Stomach (tissue), 19 donors: ENCODE measurements at places on chromosomes 12 and 14. TPM values are rescaled to one million over a fixed set of nuclear protein-coding genes. Genes with fewer than 3 reads are reported as not detected.

DNA sequence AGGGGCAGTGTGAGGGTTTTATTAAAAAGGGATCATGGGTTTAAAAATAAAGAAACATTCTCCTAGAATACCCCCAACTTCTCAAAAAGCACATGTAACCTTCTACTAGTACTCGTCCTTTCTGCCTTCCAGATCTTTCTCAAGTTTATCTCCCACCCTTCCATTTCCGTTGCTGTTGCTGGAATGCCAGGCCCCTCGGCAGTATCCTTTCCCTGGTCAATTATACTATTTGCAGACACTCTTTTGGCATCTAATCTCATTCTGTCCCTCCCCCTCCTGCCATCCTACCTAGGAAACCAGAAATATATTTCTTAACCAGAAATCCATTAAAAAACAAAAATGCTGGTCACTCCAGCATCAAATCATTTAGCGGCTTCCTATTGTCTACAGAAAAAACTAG, 198.2 kb upstream of the ATP2B1 start:
- H3K27me3 ChIP-seq, result no peaks in the 10 kb centered on the region
- no peak overlapping the region for H3K4me3 ChIP-seq

DNA sequence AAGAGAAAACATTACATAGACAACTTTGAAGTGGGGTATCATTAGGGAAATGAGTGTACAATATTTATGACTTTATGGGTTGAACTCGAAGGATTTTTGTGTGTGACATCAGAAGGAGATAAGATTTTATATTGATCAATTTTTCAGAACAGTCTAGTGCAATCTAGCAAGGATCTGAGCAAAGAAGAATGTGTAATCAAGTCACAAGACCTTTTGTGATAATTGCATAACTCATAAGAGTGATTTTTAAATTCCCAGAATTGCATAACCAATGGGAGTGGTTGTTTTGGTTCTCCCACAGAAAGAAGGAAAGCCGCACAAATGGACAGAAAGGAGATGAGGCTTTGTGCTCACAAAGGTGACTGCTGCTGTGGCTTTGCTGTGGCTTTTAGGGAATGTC, 441.8 kb upstream of the FLRT2 start:
- H3K4me3 ChIP-seq, result no peak overlapping the region
- no peaks in the 10 kb centered on the region for H3K27me3 ChIP-seq
- no peak for DNase-seq

DNA sequence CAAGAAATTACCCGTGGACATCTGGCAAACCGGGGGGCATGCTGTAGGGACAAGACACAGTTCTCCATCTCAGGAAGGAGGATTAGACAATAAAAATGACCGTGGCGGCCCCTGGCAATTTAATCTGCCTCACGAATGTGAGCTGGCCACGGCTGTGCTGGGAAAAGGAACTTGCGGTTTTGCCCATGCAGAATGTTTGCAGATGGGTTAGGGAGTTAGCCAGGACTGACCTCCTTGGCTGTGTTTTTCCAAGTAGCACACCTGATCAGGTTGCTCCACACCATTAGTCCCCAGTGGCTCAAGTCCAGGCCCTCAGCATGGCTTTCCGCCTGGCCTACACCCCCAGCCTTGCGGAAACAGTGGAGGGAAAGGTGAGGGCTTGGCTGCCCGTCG, 20.8 kb downstream of the TPCN1 start:
- H3K4me1 ChIP-seq, result peaks cover 68% of the 10 kb centered on the region
- peak; percentile 87 for DNase-seq
- no peak overlapping the region for H3K4me3 ChIP-seq
- H3K27me3 ChIP-seq, result no peaks in the 10 kb centered on the region

TMPRSS12 gene
- not detected for total RNA-seq

MFAP5 gene
- 282 TPM for total RNA-seq

DNA sequence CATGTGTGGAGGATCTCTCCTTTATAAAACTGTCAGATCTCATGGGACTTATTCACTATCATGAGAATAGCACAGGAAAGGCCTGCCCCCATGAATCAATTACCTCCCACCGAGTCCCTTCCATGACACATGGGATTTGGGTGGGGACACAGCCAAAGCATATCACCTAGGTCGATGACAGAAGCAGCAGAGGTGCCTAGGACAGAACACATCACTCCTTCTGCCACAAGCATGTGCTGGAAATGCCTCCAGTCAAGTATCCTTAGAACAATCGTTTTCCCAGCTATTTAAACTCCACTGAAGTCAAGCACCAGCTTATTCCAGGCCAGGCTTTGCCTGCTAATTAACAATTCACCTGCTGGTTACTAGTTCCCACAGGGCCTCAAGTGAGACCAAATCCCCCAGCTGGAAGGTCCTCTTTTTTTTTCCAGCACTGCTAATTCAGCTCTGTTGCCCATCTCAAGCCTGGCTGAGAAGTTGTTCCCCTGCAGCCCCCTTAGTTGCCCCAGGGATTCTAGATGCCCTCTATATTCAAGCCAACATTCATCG, 212.3 kb upstream of the NUDT4 start:
- peaks cover 19% of the 10 kb centered on the region for H3K4me1 ChIP-seq
- no peak overlapping the region for H3K4me3 ChIP-seq
- H3K27ac ChIP-seq, result no peak overlapping the region
- no peaks in the 10 kb centered on the region for H3K36me3 ChIP-seq
- no peaks in the 10 kb centered on the region for H3K27me3 ChIP-seq
- DNase-seq, result no peak

DTX1 gene
- 6.2 TPM for total RNA-seq

- H3K27me3 ChIP-seq, result no peaks in the 10 kb centered on the region
- H3K27ac ChIP-seq, result no peak overlapping the region
- no peak overlapping the region for H3K4me3 ChIP-seq
Observed at GRCh38 chr14:79436335-79436734, 775.0 kb downstream of the DIO2 start.

FOXA1 gene
- total RNA-seq, result 70.5 TPM

DNA sequence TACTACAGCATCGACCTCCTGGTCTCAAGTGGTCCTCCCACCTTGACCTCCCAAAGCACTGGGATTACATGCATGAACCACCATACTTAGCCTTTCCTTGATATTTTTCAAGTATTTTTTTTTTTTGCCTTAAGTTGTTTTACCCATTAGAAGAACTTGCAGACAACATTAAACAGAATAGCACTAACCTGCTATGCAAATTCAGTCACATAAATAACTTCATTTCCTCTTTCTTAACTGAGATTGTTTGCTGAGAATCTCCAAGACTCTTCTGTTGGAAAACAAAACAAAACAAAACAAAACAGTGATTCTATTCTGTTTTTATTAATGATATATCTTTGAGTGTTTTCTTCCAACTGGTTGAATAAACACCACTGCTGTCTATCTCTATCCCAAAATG, 115.9 kb upstream of the IFNG-AS1 start:
- H3K4me1 ChIP-seq, result no peaks in the 10 kb centered on the region
- H3K27ac ChIP-seq, result no peak overlapping the region
- H3K36me3 ChIP-seq, result no peaks in the 10 kb centered on the region
- no peak overlapping the region for H3K4me3 ChIP-seq
- no peaks in the 10 kb centered on the region for H3K27me3 ChIP-seq

- H3K36me3 ChIP-seq, result no peaks in the 10 kb centered on the region
- no peak overlapping the region for H3K27ac ChIP-seq
Observed at GRCh38 chr12:95554532-95555071, 3.3 kb upstream of the USP44 start.

TMBIM4 gene
- total RNA-seq, result 92.9 TPM

CYP27B1 gene
- total RNA-seq, result not detected

DNA sequence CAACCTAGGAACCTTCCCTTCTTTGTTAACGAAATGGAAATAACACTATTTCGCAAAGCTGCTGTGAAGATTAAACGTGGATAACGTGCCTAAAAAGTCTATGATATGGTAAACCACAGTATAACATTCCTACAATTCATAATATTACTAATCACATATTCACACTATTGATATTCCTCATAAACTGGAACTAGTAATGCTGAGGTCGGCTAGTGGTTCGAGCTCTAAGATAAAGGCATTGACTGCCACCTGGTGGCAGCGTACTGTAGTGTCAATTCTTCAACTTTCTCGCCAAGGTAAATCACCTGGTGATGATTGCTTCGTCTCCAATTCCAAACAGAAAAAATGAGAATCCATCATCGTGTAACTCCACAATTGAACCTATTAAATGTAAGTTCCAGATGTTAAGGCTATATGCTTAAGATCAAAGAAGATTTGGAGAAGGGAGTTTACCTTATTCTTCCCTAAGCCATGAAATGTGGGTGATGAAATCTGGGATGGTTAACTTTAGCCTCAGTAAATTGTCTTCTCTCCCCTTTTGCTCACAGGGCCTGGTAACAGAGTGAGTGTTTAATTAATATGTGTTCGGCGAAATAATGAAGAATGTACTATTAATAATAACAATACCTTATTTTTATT, 197.5 kb upstream of the TMEM132C start:
- no peaks in the 10 kb centered on the region for H3K27me3 ChIP-seq
- DNase-seq, result no peak
- H3K4me1 ChIP-seq, result no peaks in the 10 kb centered on the region
- no peak overlapping the region for H3K27ac ChIP-seq
- no peak overlapping the region for H3K4me3 ChIP-seq

DNA sequence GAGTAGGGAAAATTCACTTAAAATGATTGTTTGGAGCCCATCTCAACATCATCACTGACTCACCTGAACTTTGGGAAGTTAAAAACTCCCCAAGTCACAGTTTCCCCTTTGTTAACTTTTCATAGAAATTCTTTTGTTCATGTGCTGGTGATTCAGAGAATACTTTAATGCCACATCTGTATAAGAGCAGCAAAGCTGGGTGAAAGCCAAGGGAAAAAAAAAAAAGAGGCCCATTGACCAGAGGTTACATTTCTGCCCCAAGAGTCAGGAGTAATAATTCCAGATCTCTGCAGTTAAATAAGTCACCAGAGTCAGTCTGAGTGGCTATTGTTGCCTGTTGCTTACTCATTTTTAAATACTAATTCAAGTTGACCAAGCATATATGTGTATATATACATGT, 136.4 kb upstream of the LGR5 start:
- H3K27me3 ChIP-seq, result no peaks in the 10 kb centered on the region
- H3K4me1 ChIP-seq, result no peaks in the 10 kb centered on the region
- no peak for DNase-seq
- H3K36me3 ChIP-seq, result no peaks in the 10 kb centered on the region
- H3K27ac ChIP-seq, result no peak overlapping the region
- H3K4me3 ChIP-seq, result no peak overlapping the region

DNA sequence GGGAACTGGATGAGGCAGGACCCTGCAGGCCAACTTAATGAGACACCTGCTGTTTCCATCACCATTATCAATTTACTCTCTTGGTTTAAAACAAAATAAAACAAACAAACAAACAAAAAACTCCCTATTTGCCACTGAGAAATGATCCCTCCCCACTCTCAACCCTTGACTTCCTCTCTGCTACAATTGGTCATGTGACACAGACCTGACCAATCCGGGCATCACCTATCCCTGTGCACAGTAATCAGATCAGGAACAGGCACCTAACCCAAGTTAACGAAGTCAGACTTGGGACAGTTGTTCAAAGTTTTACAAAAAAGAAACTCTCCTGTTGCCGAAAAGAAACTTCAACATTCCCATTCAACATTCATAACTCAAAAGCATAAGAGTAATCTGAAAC, 58.4 kb downstream of the NELL2 start:
- H3K4me3 ChIP-seq, result no peak overlapping the region
- peaks cover 10% of the 10 kb centered on the region for H3K4me1 ChIP-seq
- H3K27me3 ChIP-seq, result no peaks in the 10 kb centered on the region
- no peak overlapping the region for H3K27ac ChIP-seq
- no peak for DNase-seq

GRCh38 chr14:104588066-104588857, 8.7 kb downstream of the C14orf180 start:
- peaks cover 3% of the 10 kb centered on the region for H3K27me3 ChIP-seq
- no peak for DNase-seq
- no peaks in the 10 kb centered on the region for H3K36me3 ChIP-seq

DNA sequence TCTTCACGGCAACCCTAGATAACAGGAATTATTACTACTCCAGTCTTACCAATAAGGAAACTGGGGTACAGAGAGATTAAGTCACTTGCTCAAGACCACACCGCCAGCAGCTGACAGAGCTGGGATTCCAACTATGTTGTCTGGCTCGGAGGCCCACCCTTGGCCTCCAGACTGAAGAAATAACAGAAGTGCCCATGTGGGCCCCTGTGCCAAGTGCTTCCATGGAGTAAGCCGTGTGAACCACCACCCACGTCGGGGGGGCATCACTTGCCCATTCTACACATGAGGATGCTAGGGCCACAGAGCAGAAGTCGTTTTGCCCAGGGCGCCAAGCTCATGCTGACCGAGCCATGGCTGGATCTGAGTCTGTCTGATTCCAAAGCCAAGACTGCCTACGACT, 926 bp upstream of the CMKLR1 start:
- no peak for DNase-seq
- H3K36me3 ChIP-seq, result no peaks in the 10 kb centered on the region
- no peaks in the 10 kb centered on the region for H3K4me1 ChIP-seq
- peaks cover 29% of the 10 kb centered on the region for H3K27me3 ChIP-seq
- H3K27ac ChIP-seq, result no peak overlapping the region

COX8C gene
- total RNA-seq, result not detected

DNA sequence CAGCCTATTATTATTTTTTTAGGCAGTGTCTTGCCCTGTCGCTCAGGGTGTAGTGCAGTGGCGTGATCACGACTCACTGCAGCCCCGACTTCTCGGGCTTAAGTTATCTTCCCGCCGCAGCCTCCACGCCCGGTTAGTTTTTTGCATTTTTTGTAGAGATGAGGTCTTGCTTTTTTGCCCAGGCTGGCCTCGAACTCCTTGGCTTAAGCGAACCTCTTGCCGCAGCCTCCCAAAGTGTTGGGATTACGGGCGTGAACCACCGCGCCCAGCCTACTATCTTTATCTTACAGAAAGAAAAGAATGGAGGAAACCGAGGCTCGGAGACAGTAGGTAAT, 507 bp upstream of the PTPN11 start:
- H3K27me3 ChIP-seq, result no peaks in the 10 kb centered on the region
- no peaks in the 10 kb centered on the region for H3K36me3 ChIP-seq

DNA sequence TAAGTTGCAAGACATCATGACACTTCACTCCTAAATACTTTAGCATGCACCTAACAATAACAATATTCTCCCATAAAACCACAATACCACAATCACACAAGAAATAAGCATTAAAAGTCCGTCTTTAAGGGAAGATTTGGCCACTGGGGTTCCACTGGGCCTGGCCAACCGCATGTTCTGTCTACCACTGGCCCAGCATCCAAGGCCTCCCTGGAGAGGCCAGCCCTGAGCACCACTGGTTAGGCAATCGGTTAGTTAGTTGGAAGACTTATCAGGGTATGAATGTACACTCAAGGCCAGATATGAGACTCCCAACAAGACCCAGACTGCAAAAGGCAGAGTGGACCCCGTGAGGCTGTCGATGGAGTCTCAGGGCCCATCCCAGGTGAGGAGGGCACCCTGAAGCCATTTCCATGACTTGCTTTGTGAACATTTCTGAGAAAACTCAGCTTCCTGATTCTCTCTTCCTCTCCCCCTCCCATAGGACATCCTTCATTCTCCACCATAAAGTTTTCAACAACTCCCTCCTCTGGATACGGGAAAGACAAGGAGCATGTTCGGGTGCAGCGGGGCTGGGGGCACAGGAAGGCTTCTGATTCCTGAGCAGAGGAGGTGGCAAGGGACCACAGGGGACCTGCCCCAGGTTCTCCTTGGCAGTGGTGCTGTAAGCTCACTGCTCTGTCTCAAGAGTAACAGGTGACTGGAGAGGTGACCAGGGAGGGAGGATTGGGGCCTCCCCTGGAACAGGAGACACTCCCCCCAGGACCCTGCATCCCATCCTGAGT, 5.9 kb downstream of the PXN start:
- H3K27ac ChIP-seq, result peak overlapping the region; percentile 26
- H3K4me3 ChIP-seq, result no peak overlapping the region
- H3K4me1 ChIP-seq, result peaks cover 100% of the 10 kb centered on the region
- no peak for DNase-seq
- H3K27me3 ChIP-seq, result no peaks in the 10 kb centered on the region
- H3K36me3 ChIP-seq, result peaks cover 8% of the 10 kb centered on the region

GRCh38 chr14:100872259-100873095, 31.0 kb downstream of the RTL1 start:
- H3K4me3 ChIP-seq, result no peak overlapping the region
- no peaks in the 10 kb centered on the region for H3K36me3 ChIP-seq
- H3K4me1 ChIP-seq, result no peaks in the 10 kb centered on the region
- no peak overlapping the region for H3K27ac ChIP-seq
- H3K27me3 ChIP-seq, result peaks cover 35% of the 10 kb centered on the region
